ENCODE measurements at places on chromosomes 6 and 20.

- no peak for DNase-seq
Measured at GRCh38 chr6:139894271-139894670, 519.8 kb upstream of the CITED2 start.

GRCh38 chr6:20893412-20893811, 359.2 kb downstream of the CDKAL1 start:
- no peak for DNase-seq

GRCh38 chr6:112639391-112639831, 292.3 kb downstream of the RFPL4B start:
- DNase-seq = no peak

GRCh38 chr6:13398069-13398381, 69.7 kb upstream of the TBC1D7 start:
- DNase-seq = no peak

DNA sequence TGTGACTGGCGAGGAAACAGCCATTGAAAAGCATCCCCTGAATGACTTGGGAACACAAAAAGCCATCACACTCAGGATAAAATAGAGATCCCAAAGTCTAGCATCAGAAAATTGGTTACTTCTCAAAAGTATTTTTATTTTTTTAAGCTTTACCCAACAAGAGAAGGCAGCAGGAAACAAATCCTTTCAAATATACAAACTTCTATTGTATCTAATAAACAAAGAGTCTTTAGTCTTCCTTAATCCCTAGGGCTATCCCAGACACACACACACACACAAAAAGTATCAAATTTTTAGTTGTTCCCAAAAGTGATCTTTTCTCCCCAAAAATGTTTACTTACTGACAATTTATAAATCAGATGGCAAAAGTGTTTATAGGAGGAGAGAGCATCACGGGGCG, 33.2 kb upstream of the MARCKS start:
- no peak for DNase-seq

DNA sequence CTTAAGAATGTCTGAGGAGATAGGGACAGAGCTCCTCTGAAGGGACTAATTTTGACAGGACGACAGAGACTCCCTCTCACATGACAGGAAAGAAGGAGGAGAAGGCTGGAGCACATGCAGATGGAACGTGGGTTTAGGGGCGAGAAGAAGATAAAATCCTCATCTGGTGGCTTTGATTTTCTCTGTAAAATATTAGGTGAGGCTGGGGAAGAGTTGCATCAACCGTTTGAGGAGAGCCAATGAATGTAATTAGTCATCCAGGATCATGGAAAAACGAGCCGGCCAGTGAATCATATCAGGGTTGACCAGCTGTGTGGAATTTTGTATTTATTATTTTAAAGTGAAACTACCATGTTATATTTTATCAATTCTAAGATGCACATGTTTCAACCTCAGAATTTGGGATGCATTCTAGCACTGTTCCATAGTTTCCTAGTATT, 46.9 kb upstream of the ADGRF4 start:
- DNase-seq = no peak
